MG63 (cell line): ENCODE measurements at places on chromosomes 2 and 18. TPM values are rescaled to one million over a fixed set of nuclear protein-coding genes. Genes with fewer than 3 reads are reported as not detected.

Gene SPATS2L
- total RNA-seq = 26.6 and 27.2 TPM in 2 replicates

Gene SMIM21
- not detected in 2 replicates for total RNA-seq

Gene SCN1A
- not detected in 2 replicates for total RNA-seq

Gene ARHGAP28
- 0.99 and 1.6 TPM in 2 replicates for total RNA-seq

Gene FIGN
- total RNA-seq = 0.07 and 0.16 TPM in 2 replicates

GRCh38 chr2:199751492-199752120, 99.4 kb downstream of the FTCDNL1 start:
- DNase-seq = no peak

GRCh38 chr2:110667071-110667470, 10.8 kb downstream of the BUB1 start:
- DNase-seq = no peak

DNA sequence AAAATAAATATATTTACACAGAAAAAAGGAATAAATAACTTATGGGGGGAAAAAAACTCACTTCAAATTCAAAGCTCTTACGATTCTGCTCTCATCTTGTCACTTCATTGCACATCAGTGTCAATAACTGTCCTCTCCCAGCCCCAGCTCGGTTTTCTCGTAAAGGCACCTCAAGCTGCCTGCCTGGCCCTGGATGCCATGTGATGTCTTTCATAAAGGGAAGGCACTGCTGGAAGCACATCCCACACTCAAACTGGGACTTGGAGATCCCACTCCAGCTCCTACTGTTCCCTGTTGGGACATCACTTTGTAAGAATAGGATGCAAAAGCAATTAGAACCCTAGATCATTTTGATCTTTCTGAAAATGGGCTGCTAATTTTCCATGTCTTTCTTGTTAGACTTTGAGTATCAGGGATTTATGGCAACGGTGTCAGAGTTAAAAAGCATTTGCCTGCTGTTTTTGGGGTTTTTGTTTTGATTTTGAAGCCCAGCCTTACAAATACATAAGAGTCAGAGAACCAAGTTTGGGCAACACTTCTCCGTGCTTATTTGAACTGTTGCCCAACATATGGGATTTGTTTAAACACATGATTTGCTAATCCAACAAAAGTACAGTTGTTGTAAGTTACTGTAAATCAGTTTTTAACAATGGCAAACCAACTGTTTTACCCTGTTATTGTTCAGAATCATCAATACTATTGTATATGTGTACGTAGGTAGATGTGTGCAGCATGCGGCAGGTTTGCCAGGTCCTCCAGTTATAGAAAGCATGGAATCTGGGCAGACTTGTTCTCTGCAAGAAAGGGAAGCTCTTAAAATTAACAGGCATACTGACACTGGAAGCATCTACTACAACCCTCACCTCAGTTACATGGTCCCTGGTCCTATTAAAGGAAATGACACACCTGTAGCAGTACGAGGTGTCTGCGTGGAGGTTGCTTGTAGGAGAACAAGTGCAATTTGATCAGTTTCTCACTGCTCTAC, 20.6 kb downstream of the SERTAD2 start:
- no peak for DNase-seq

DNA sequence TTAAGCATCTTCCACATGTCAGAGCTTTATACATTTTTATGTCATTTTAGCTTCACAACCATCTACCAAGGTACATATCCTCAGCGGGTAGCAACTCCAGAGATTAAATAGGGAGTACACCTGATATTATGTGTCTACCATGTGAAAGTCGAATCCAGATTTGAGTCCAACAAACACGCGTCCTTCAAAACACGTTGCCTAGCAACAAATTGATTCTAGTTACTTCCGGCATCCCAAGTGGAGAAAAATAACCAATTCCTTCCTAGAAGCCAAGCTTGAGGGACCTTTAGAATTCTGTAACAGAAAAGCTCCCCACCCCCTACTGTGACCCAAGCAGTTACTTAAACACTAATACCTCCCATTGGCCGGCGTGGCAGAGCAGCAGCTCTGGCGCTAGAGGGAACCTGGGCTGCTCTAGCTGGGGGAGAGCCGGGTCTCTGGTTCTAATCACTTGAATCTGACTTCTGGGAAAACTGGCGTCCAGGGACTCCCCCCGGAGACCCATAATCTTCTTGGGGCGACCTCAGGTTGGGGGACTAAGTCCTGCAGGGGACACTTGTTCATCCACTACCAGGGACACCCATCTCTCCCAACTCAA, at the start of gene ERICH2:
ERICH2 (plus strand) TSS at position 371 of the 598 bp plus-strand sequence. CDS start 304 bp downstream, outside the sequence.
- peak; percentile 65 for DNase-seq

GRCh38 chr2:136051001-136051724, 65.7 kb upstream of the DARS1 start:
- DNase-seq = no peak

DNA sequence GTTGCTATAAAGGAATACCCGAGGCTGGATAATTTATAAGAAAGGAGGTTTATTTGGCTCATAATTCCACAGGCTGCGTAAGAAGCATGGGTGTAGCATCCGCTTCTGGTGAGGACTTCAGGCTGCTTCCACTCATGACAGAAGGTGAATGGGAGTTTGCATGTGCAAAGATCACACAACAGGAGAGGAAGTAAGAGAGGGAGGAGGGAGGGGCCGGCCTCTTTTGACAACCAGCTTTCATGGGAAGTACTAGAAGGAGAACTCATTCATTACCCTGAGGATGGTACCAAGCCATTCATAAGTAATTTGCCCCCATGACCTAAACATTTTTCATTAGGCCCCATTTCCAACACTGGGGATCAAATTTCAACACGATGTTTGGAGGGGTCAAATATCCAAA, 386.8 kb upstream of the NETO1 start:
- DNase-seq = no peak
